ENCODE measurements at places on chromosomes 11 and 22.
A peak's percentile ranks its signal among the peaks of the same experiment; 100 is the strongest.

DNA sequence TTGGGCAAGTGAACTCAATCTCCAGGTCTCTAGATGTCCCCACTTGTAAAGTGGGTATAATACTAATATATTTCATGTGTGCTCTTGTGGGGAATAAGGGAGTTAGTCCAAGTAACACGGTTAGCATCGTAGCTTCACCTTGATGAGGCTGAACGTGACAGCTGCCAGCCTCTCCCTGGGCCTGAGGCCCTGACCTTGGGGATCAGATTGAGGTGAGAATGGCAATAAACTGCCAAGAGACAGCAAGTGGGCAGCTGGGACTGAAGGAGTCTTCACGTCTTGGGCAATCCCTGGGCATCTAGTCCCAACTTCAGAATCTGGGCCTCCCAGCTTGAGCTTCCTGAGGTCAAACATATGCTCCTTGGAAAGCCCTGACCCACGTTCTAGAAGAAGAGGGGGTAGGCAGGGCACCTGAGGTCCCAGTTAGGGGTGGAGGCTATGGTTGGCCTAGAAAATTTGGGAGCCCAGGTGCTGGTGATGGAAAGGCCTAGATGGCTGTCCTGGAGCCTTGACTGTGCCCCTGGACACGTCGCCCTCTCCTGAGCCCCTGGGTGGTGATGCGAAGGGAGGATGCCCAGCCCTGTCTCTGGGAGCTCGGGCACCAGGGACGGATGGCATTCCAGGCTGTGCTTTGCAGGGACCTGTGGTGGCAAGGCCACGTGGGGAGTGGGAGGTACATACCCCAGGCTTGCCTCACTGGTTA, 23.4 kb downstream of the ADAMTS15 start:
- no peak for DNase-seq

- DNase-seq: no peak
These were observed 1.2 kb downstream of the CSRP3 start for GRCh38 chr11:19200410-19201201.

DNA sequence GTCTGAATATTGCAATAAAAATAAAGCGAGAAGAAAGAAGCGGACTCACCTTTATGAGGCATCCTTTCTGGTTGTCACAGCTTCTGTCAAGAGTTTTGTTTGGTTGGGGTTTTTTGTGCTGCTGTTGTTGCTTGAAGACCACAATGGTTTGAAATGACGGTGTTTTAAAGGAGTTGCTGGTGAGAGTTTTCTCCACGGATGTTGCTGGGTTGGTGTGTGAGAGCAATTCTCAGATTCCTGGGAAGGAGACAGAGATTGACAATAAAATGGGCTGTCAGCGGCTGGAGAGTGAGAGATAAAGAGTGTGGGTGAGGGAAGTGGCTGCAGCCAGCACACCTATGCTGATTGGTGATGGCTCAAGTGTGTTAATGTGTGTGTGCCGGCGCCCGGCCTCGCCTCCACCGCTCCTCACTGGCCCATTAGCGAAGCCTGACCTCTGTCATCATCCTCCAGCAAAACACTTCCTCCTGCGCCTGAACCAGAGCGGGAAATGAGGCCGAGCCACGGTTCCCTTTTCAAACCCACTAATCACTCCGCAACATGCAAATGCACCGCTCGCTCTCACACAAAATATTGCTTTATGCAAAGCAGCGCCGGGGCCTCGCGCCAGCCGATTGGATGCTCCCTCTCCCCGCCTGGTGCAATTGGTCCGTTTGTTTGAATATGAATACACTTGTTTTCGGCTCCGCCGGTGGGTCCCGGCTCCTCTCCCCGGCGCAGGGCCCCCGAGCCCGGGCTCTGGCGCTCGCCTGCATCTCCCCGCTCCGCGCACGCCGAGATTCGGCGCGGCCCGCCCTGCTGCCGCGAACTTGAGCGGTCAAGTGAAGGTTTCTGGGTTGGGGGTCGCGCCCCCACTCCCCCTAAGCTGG, at the start of gene PAX6:
PAX6 (minus strand) TSS at position 544 of the 869 bp plus-strand sequence. CDS start 4,911 bp downstream, outside the sequence.
- DNase-seq: no peak

GRCh38 chr22:40637183-40638150, 948 bp upstream of the MRTFA start:
- peak; percentile 12 for DNase-seq

- DNase-seq: no peak
These were observed 79.8 kb upstream of the NCAM1 start for GRCh38 chr11:112881461-112881860.

DNA sequence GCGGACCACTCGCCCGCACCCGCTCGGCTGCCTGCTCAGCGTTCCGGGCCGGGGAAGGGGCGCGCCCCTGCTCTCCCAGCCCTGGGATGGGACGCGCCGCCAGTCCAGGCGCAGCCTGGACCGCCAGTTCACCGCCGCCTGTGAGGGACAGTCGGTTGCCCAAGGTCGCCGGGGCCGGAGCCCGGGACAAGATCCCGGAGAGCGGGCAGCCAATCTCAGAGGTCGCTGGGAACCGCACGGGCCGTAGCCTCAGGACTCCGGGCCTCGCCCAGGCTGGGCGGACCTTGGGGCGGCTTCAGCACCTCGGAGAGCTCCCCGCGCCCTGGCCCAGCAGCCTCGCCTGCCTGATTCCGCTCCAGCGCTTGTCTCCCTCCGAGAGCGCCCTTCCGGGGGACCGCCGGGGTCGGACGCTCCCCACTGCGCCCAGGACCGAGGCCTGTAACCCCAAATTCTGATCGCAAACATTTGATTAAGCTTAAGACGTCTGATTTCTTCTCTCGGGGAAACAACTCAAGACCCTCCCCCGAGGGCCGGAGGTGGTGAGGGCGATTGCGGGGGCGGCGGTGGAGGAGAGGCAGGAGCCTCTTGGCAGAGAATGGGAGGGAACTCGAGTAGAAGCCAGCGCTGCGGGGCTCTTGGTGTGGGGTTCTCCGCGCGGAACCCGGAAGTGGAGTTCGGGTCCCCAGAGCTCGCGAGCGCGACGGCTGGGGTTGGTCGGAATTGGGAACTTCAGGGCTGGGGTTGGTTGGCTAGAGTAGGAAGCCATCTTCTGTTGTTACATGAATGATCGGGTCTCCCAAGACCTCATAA, 1.1 kb upstream of the CHRM4 start:
- peak; percentile 38 for DNase-seq

Data from stimulated activated CD8-positive, alpha-beta memory T cell treated with anti-CD3 and anti-CD28 coated beads, Interleukin-4, amount 100 ng/mL, for 4 hours (primary cell).